ENCODE measurements at places on chromosomes 11 and 22.

DNA sequence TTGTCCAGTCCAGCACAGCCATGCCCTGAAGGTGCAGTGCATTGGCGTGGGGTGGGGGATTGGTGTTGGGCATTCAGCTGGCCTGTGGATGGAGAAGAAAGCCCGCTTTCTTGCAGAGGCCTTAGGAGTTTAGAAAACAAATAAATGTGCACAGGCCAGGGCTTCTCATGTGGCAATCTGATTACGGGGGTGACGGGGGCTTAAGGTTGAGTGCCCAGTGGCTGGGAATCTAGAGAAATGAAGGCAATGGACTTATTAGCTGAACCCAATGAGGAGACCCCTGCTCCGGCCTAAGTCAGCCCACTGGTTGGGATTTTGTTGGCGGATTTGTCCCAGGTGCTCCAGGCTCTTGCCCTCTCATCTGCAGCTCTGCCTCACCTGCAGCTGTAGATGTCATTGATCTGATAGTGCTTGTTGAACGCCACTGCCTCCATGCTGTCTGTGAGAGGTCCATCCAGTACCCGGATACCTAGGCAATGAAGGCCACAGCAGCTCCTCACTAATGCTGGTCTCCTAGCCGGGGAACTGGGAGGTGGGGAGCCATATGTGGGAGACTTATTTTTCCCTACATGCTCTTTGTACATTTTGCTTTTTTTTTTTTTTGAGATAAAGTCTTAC lies 6.2 kb downstream of the PCSK7 start:
- no peak for DNase-seq

DNA sequence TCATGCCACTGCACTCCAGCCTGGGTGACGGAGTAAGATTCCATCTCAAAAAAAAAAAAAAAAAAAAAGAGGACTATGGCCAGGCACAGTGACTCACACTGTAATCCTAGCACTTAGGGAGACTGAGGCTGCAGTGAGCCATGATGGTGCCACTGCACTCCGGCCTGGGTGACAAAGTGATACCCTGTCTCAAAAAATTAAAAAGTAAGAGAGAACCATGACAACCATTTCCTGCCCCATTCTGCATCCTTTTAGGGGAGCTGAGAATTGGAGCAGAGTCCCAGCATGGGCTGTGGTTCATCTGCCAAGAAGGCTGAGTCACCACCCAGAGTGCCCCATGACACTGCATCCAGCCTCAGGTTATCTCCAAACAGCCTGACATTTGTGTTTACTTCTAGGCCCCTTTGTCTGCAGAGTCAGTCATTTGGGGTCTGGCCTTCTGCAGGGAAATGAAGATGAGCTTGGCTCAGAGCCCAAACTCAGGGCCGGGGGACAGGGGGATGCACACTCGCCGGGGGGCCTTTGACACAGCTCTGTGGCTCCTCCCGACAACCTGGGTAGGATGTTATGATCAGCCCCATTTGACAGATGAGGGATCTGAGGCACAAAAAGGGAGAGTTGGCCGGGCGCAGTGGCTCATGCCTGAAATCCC lies 4.7 kb downstream of the CSDC2 start:
- peak; percentile 50 for DNase-seq

- no peak for DNase-seq
Observed at GRCh38 chr22:41772645-41773044, 27.8 kb upstream of the CCDC134 start.

DNA sequence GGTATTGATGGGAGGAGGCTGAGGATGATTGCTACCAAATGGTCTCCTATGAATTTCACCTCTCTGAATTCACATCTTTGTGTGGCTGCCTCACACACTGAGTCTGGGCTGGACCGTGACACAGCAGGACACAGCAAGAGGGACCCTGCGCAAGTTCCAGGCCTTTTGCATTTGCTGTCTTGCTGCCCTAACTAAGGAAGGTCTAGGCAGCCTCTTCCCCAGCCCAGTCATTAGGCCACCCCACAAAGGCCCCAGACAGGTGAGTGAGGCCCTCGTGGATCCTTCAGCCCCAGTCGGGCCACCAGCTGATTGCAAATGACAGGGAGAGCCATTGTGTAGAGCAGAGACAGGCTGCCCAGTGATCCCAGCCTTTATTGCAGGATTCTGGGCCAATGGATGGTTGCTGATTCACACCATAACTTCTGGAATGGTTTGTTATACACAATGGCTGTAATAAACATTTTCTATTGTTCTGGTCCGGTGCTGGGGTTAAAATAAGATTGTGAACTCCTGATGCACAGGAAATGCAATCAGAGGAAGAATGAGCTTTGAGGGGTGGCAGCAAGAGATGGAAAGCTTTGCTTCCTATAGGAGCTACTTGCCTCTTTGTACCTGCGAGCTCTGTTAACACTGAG lies 28.5 kb upstream of the CSNK2A3 start:
- no peak for DNase-seq

DNA sequence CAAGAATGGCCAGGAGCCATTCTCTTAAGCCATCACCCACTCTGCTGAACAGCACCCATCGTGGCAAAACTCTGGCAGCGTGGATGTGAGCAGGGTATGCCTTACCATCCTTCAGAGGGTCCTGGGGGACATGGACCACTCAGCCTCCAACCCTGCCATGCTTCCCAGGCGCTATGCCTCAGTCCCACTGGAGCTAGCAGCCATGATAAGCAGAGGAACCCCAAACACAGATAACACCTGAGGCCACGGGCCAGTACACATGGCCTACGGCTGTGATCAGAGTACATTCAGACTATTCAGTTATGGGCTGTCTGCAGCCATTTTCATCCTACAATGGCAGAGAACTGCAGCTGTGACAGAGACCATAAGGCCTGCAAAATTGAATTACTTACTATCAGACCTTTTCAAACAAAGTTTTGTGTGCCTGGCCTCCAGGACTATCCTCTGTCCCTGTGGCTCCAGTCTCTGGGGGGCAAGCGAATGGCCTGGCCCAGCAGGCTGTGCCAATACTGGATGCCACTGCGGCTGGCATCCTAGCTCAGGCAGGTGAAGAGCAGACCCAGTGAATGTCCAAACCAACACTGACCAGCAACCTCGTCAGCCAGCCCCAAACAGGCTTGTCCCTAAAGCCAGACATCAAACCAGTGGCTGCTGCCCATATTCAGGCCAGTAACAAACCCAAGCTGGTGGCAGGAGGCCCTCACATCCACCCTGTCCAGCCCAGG lies 6.9 kb downstream of the ARVCF start:
- DNase-seq: no peak

DNA sequence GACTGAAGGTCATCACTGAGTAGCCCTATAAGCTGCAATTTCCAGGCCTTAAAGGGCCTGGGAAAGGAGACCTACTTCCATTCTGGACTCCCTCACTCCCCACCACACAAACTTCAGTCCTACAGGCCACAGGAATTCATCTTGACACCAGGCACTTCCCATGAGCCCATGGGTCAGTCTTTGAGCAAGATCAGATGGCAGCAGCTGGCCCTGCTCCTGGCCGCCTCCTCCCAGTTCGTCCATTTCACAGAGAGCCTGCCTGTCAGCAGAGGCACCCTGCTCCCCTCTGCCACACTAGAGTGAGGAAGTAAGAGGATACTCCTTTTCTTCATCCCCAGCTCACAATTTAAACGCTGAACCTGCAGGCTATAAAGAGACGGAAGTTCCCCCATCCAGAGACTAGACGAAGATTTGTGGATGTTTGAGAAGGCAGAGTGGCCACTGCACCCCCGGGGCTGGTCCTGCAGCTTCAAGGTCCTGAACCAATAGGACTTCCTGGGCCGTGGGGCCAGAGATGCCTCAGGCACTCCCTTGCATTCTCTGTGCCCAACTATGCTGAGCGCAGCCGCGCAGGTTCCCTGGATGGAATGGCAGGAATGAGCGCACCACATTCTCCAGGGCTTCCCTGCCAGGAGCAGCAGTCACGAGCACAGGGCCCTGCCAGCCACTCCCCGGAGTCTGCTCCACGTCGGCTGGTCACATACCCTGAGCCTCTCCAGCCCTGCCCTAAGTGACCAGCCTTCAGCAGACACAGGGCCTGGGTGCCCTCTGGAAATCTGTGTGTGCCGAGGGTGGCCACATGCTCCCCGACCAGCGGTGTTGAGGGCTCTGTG lies 33.5 kb upstream of the BID start:
- DNase-seq: peak; percentile 83

GRCh38 chr11:132453406-132453805 lies 1078.9 kb downstream of the OPCML start:
- no peak for DNase-seq

DNA sequence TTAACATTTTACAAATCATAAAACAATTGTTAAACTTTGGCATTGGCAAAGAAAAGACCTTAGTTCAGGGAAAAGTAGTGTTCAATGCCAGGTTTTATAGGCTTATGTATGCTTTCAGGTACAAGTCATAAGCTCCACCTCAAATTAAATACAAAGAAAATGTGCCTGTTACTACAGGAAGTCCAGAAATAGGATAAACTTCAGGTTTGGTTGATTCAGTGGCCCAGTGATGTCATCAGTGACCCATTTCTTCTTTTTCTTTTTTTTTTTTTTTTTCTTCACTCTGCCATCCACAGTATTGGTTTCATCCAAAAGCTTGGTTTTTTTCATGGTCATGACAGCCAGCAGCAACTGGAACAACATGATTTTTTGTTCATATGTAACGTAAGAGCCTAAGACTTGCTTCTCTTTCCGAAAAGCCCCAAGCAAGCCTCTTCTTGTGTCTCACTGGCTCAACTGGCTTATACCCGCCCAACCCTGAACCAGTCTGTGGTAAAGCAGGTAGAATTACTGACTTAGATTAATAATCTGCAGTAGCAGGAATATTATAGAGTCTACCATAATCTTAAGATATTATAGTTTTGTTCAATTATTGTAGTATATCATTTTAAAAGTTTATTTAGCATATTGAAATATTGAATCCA lies 46.2 kb downstream of the TTC17 start:
- DNase-seq: no peak

- DNase-seq: peak; percentile 88
Observed at GRCh38 chr22:30286813-30287647, 2.3 kb downstream of the CASTOR1 start.

DNA sequence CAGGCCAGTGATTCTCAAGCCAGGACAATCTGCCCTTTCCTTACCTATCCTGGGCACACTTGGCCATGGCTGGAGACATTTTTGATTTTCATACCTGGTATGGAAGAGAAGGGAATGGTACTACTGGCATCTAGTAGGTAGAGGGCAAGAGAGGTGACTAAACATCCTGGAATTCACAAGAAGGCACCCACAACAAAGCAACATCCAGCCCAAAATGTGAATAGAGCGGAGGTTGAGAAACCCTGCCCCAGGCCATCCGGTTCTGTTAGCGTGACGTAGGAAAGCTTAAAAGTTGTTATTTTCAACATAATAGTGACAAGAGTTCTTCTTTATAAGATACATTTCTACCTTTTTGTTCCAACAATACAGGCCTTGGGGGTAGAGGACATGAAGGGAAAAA lies 114.9 kb upstream of the ALX4 start:
- DNase-seq: no peak

DNA sequence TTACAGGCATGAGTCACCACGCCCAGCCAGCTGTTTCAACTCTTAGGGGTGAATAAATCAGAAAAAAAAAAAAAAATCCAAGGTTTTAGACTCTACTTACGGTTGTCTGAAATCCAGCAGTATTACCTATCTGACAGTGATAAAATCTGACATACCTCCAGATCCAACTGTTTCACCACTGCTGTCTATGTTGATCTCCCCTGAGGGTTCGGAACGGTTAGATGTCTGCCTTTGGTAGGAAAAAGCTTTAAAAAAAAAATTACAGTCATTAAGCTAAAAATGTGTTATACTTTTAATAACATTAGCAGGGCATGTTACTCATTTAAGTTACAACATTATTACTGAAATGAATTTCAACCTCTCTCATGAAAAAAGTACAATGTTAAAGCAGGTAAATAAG lies 21.1 kb downstream of the NCAPD3 start:
- DNase-seq: no peak

- DNase-seq: no peak
Observed at GRCh38 chr11:35978183-35978582, 34.3 kb downstream of the LDLRAD3 start.

DNA sequence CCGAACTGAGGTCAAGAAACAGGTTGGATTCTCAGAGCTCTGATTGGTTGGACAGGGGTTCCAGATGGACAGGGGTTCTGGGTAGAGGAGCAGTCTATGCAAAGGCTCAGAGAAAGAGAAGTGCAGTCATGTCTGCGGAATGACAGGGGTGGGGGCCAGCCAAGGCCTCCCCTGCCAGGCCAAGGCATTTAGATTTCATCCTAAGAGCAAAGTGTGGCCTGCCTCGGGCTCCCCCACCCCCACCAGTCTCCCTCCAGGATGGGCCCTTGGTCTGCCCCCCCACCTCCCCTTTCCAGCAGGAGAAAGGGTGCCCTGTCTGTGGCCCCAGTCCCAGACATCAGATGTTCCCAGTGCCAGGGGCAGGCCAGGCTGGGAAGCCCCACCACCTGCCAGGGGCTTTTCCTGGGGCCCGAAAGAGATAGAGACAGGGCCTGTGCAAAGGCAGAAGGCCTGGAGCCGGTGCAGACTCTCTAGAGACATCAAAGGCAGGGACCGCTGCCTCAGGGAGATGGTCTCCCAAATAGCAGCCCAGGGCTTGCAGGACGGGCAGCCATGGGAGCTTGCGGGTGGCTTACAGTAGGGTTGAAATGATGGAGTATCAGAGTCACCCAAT lies 9.4 kb downstream of the SUSD2 start:
- DNase-seq: no peak

GRCh38 chr11:16034074-16034473 lies 322.3 kb downstream of the SOX6 start:
- DNase-seq: no peak

DNA sequence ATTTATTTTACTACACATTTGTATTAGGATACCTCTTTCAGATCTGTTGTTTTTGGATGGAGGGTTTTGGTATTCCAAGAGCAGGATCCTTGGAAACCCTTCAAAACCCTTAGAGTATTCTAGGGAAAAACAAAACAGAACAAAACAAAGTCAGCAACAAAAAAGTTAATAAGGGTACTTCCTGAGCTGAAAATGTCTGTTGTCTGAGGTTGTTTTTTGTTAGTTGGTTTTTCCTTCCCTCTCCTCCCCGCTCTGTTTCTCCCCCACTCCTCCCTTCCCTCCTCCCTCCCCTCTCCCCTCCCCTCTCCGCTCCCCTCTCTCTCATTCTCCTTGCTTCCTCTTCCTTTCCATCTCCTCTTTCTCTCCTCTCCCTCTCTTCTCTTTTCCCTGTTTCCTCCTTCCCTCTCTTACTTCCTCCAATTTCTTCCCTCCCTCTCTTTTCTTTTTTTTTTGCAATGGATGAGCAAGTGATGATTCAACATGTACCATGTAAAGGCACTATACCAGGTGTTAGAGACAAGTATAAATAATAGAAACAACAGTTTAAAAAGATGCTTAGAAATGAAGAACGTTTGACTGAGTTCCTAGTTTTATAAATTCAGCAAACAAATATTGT lies 160.6 kb downstream of the TMEM135 start:
- DNase-seq: no peak

GRCh38 chr11:95247127-95247684 lies 16.2 kb upstream of the SESN3 start:
- no peak for DNase-seq

DNA sequence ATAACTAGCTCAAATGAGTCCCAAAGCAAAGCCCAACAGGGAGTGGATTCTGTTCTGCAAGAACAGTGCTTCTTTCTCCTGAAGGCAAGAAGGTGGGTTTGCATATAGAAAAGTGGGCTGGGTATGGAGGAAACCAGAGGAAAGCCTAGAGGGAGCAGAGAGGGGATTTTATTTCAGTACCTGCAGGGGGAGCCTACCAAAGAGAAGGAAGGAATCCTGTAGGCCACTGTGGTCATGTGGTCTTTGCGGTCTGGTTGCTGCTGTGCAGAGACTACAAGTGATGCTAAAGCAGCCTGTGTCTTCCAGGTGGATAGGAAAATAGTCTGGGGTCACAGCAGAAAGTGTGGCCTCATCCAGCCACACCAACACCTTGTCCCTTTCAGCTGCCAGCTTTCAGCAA lies 33.2 kb upstream of the ZBTB16 start:
- DNase-seq: peak; percentile 62

- no peak for DNase-seq
Observed at GRCh38 chr22:50497093-50497492, 10.4 kb downstream of the LMF2 start.
